ENCODE measurements at places on chromosomes 1 and 21.

GRCh38 chr1:35945327-35945726, 14.4 kb downstream of the AGO3 start:
- DNase-seq: no peak

GRCh38 chr1:165403835-165404482, 41.0 kb downstream of the RXRG start:
- DNase-seq: no peak

DNA sequence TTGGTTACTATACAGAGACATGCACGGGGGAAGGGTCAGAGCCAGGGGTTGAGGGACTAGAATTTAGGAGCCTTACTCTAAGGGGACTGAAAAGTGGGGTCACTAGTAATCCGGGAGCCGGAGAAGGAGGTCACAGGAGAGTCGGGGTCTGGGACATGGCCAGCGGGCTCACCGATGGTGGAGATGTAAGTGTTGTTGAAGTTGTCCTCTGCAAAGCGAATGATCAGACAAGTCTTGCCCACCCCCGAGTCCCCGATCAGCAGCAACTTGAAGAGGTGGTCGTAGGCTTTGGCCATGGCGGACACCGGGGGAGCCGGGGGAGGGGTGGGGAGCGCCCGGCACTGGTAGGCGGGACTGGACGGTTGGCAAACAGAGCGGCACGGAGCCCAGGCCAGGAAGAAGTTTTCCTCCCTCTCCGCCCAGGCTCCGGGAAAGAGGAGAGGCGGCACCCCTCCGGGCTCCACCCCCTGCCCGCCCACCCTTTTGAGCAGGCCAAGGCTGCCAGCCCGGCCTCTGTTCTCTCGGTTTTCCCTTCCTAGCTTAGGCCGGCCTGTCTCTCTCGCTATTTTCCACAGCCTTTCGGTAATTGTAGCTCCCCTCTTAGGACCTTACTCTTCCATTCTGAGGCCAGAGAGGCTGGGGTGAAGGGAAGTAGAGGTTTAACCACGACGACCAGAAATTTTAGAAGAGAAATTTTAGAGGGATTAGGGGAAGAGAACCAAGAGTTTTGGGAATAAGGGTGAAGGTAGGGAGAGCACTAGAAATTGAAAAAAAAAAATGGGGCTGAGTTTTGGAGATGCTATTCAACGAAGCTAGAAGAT, at the start of gene RAB13:
TSS of gene RAB13 (minus strand) at position 399 of the 821 bp plus-strand sequence. CDS start at position 296, 103 bp downstream.
- no peak for DNase-seq

DNA sequence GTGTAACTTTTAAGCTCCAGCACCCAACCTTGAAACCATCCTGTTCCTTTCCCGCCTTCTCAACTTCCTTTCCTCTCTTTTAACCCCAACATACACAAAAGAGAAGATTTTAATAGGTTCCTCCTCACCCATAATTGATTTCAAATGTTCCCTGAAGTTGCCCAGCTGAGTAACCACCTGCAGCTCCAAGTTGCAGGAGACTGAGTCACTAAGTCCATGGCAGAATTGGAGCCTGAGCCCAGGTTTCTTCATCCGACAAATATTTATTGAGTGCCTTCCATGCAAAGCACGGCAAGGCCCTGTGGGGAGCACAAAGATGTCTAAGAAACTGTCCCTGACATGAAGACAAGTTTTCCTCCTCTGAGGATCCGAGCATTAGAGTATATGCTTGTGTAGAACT, 97.7 kb downstream of the PAPPA2 start:
- no peak for DNase-seq

DNA sequence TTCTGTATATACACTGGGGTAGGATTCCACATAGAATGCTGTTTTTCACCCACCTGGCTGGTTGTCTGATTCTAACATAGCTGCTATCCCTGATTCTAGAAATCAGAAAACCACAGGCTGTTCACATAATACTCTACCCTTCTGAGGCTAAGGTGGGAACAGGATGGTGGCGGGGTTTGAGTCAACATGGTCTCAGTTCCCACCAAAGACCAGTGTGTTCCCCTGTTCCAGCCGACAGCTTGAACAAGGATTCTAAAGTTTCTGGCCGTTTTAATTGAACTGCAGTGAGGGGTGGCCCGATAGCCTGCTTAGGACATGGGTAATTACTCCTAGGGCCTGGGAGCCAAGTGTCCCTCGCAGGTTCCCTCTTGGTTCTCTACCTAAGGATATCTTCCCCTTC, 38.4 kb downstream of the PEX14 start:
- DNase-seq: no peak

- no peak for DNase-seq
Measured at GRCh38 chr1:181396171-181396670, 87.1 kb upstream of the CACNA1E start.
